Stimulated activated CD4-positive, alpha-beta T cell treated with anti-CD3 and anti-CD28 coated beads, Interleukin-15, amount 100 ng/mL, for 24 hours (primary cell): ENCODE measurements at places on chromosomes 7 and 10.
A peak's percentile ranks its signal among the peaks of the same experiment; 100 is the strongest.

DNA sequence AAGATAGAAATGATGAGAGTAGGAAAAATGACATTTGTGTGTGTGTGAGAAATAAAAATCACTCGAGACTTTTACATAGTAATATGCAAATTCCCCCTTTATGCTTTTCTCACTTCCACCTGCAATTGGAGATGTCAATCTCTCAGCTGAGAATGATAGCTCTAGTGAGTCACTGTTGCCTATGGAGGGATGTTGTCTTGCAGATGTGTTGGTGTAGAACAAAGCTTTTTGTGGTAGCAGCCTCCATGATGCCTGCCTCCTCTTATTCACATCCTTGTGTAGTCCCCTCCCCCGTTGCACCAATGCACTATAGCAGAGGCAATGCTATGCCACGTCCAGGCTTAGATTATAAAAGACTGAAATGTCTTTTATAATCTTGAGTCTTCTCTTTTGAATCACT, 33.8 kb downstream of the SPAG6 start:
- DNase-seq = peak; percentile 73

DNA sequence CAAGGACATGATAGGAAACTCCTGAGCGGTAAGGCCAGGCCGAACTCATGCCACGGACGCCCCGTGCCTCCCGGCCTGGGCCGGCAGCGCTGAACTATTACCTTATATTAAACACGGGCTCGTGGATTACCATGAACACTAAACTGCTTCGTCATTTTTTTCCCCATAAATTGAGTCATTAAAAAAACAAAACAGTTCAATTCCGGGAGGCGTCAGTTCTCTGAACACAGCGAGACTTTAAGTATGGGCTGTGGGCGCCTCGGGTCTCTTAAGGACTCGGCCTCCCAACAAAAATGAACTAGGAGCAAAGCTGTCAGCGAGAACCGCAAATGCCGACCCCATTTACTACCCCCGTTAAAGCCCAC, 519 bp downstream of the PITRM1 start:
- DNase-seq = peak; percentile 56

DNA sequence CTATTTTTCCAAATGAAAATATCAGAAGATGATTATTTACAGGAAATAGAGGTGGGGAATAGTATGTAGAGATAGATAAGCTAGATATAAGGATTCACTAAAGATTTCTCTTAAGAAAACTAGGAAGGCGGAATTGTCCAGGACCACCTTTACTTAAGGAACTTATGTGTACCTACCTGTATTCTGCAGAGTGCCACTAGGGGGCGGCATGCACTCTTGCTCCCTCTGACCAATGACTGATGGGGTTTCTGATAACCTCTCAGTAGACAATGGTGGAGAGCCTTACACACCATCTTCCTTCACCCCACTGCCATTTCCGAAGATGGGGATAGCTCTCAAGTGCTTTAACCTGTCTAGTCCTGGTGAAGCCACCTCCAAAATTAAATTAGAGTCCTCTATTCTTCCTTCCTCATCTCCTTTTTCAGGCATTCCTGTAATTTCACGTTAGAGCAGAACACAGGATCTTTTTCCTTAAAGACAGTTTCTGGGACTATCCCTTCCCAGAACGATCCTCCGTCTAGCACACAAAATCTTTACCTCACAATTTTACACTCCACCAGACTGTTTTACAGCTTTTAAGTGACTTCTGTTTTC, 453.1 kb downstream of the SORCS1 start:
- peak; percentile 49 for DNase-seq

- no peak for DNase-seq
These were observed 19.1 kb upstream of the FAM53B start for GRCh38 chr10:124763267-124763666.
